ENCODE measurements at places on chromosomes 12 and 14.
A peak's percentile ranks its signal among the peaks of the same experiment; 100 is the strongest.

DNA sequence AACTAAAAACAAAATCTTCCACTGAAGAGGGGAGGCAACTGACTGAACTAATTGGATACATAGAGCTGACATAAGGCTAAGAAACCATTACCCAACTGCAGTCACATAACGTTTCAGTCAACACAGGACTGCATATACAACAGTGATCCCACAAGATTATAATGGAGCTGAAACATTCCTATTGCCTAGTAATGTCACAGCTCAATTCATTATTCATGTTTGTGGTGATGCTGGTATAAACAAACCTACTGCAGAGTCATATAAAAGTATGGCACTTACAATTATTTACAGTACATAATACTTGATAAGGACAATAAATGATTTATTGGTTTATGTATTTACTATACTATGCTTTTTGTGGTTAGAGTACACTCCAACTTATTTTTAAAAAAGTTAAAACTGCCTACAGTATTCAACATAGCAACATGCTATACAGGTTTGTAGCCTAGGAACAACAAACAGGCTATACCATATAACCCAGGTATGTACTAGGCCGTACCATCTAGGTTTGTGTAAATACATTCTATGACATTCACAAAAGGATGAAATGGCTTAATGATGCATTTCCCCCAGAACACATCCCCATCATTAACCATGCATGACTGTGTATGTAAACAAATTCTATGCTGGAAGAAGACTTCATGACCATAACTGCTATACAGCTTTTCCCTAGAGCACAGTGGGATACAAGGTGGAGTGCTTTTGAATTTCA, 4.3 kb downstream of the NAP1L1 start:
- DNase-seq = no peak

DNA sequence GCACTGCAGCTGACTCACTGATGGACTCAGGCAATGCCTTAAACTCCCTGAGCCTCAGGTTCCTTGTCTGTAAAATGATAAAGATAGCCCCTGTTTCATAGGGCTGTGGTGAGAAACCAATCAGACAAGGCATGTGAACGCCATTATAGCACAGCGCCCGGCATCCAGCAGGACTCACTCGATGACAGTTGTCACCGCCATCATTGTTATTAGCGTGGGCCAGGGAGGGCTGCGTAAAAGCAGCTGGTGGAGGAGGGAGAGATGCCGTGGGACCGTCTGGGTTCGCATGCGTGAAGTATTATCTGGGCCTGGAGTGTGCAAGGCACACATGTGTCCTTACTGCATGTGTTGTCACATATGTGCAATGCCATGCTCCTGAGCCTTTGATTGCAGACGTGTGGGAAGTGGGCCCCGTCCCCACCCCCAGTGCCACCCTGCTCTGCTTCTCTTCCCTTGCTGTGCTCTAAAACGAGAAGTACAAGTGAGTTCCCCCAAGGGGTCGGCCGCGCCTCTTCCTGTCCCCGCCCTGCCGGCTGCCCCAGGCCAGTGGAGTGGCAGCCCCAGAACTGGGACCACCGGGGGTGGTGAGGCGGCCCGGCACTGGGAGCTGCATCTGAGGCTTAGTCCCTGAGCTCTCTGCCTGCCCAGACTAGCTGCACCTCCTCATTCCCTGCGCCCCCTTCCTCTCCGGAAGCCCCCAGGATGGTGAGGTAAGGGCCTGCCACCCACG, at the start of gene PTPN6:
Gene PTPN6 (plus strand): TSS at position 546 of the 730 bp plus-strand sequence. CDS start 157 bp downstream, at position 703.
- no peak for DNase-seq

DNA sequence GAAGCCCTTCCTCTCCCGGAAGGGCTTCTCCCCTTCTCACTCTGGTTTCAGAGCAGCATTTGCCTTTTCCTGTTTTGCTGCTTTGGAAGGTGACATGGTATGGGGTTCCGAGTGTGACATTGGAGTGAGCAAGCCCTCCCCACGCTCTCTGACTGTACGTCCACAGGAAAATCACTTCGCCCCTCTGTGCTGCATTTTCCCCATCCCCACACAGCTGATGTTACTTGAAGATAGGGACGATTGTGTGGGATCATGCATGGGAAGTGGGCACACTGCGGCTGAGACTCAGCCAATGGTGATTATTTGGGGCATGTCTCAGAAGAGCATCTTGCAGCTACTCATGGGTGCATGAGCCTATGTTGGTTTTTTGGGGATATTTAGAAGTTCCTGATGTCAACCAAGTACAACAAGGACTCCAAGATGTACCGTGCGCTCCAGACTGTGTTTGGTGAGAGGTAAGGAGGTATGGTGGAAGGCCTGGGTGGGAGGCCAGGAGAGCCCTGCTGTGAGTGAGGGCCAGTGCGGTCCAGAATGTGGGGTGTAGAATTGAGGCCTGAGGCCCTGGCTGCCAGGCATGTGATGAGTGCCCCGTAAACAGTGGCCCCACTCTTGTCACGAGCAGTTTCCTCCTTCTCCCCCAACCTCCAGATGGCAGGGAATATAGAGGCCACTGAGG, 15.1 kb downstream of the CYP46A1 start:
- no peak for DNase-seq

- DNase-seq = no peak
Measured at GRCh38 chr12:34605510-34605887, 583.2 kb downstream of the ALG10 start.

- DNase-seq = no peak
Measured at GRCh38 chr12:130053651-130054069, 108.6 kb upstream of the FZD10 start.

- no peak for DNase-seq
Measured at GRCh38 chr12:9756170-9756569, 4.5 kb downstream of the CD69 start.

DNA sequence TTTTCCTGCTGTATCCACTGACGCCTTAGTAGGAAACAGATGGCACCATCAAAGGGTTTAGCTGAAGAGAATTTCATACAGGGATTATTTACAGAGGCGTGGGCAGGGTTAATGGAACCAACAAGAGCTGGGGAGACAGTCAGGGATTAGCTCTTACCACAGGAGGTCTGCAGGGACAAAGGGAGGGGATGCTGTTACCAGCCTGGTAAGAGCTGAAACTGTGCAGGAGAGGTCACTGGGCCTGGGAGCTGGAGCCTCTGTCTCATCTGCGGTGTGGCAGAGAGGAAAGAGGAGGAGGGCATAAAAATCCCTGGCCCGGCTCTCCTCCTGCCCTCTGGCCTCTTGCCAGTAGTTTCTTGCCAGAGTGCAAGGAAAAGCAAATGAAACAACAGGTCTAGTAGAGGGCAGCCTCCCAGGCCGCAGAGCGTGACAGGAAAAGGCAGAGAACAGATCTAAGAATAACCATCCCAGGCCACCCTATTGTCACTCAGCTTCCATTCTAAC, 18.9 kb upstream of the POC1B start:
- peak; percentile 19 for DNase-seq

DNA sequence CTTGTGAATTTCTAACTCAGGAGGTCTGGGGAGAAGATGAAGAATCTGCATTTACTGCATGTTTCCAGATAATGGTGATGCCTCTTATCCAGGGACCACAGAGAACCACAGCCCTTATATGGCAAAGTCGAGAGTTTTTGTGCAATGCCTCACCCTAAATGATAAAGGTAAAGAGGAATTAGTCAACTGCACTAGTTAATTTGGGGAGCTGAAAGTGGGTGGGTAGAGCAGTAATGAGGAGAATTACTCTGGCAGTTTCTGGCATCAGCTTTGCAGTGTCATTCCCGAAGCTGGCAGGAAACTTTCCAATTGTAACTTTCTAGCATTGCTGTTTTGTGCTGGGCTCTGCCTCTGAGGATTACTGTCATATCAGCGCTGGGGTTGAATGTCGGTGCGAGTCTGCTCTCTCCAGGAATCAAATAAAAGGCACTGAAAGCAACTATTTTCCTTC, 10.3 kb downstream of the EGLN3 start:
- no peak for DNase-seq

DNA sequence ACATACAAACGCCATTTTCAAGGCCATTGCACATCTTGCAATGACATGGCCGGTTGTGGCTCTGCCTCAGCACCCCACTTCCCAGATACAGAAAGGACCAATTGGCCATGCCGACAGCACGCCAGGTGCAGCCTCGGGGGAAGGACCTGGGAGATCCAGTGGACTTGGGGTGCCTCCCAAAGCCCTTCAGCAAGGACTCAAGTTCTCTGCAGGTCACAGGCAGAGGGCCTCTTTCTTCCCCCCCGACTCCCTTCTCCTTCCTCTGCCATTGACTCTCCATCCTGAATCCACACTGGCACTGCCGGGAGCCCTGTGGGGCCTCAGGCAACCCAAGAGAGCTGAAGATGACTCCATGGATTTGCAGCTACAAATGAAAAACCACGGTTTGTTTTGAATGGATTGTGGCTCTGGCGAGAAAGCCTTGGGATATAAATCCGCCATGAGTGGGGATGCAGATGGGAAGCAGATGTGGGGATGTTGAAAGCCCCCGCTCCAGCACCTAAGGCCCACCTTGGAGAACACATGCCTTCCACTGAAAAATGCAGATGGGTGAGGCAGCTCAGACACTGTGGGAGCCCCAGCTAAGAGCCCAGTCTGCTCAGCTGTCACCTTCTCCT, 35.1 kb upstream of the LTBP2 start:
- peak; percentile 74 for DNase-seq

DNA sequence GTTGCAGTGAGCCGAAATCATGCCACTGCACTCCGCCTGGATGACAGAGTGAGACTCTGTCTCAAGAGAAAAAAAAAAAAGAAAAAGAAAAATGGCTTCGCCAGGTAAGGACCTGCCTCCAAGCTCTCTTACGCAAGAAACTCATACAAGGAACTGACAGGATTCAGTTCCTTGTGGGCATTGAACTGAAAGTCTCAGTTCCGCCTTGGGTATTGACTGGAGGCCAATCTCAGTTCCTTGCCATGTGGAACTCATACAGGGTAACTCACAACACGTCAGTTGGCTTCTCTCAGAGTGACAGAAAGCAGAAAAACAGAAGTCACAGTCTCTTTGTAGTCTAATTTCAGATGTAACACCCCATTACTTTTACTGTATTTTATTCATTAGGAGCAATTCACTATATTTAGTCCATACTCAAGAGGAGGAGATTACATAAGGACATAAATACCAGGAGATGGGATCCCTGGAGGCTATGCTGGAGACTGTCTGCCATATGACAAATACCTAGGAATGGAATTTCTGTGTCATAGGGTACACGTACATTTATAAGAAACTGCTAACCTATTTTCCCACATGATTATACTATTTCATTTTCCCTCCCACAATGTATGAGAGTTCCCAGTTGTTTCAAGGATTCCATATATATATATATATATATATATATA, 11.4 kb upstream of the NOPCHAP1 start:
- DNase-seq = peak; percentile 66

DNA sequence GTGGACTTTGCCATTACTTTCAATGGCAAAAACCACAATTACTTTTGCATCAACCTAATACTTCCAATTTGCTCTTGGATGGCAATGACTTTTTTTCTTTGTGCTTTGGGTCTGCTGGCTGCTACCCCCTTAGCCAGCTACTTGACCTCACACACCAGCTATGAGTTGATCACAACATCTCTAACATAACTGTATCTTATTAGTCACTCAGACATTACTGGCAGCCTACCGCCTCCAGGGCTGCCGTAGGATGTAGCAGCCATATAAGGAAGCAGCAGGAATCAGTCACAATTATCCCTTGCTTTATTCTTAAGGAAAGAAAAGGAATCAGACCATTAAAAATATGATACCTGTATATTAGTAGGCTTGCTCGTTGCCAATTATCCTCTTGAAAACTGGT, 260.5 kb downstream of the ADAMTS20 start:
- peak; percentile 64 for DNase-seq

DNA sequence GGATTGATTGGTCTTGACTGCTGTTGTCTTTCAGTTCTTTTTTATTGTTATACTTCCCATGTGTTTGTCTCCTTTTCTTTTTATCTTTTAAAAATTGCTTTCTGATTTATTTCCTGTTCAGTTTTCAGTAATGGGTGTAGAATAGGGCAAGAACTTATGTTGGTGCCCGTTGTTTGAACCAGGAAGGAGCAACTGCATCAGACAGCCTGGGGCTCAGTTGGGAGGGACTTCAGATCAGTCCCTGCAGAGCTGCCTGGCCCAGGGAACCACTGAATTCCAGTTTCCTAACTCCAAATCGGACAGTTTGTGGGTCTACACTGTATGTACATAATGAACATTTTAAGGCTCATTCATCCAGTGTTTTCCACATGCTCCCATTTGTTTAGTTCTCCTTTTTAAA, 64.9 kb downstream of the FBXO34 start:
- DNase-seq = peak; percentile 6

GRCh38 chr12:47473091-47473490, 232.7 kb downstream of the RPAP3 start:
- DNase-seq = no peak

DNA sequence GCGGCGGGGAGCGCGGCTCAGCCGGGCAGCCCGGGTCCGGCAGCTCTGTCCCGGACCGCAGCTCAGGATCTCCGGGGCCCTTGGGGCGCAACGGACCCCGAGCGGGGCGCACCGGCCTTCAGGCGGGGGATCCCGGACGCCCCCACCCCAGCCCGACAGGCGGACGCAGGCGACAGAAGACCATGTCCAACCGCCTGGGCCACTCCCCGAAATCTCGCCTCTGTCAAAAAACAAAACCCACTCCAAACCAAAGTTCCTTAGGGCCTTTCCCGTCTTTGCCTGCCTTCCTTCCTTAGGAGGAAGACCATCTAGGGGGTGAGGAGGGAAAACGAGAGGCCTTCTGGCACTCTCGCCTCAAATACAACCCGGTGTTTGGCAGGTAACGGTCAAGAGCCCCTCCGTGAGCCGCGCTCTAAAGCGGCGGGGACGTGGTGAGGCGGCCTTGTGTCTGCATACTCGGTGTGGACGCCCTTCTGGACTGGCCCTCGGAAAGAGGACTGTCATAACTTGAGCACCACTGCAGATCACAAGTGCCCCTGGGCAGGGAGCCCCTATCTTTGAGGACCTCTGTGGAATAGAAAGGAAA, 604 bp downstream of the HCFC2 start:
- DNase-seq = no peak

GRCh38 chr12:6336889-6337853, 4.7 kb downstream of the TNFRSF1A start:
- DNase-seq = no peak

DNA sequence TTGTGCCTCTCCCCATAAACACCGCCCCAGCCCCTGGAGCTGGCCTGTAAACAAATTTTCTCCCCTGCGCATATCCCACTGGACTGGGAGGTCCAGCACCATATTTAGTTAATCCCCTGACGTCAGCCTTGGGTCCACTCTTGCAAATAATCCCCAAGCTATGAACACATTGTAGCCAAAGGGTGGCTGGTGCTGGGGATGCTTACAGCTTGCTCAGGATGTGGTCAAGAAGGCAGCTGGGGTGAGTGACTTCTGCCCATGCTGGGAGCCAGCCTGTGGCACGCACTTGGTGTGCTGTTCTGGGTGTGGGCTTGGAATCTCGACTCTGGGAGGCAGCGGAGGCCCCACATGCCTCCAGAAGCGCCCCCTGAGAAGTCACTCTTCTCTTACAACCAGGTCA, 32.1 kb downstream of the CMKLR1 start:
- DNase-seq = peak; percentile 11

DNA sequence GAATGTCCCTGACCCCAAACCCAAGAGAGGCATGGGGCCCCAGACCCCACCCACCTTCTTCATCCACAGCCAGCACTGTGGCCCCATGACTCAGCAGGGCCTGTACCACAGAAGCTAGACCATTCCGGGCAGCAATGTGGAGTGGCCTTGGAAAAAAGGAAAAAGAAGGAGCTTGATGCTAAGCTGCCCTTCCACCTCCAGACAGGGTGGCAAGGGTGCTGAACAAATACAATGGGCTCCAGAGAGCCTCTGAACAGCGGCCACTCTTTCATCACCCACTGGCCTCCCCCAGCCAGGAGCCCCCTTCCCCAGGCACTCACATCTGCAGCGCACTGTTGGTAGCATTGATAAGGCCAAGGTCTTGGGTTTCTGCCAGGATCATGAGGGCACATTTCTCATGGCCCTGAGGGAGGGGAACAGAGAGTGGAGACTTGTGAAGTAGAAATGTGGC, 13.9 kb downstream of the SLC39A5 start:
- no peak for DNase-seq

Measured in fibroblast of upper back skin (primary cell).